ENCODE measurements at places on chromosomes 12 and 14.

DNA sequence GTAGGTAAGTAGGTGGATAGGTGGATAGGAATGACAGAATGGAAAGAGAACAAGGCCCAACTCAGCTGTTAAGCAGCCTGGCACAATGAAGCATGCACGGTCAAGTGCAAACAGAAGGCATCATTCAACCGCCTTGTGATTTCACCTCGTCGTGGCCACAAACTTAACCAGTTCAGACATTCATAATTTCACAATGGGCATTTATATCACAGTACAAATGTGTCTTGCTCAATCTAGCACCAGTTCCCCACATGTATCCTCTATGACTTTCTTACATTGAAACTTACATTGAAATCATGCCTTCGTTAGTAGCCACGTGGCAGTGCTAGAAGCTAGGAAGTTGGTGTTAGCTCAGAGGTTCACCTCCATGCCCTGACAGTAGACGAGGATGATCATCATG lies 207.5 kb downstream of the ETV6 start:
- no peak for DNase-seq

GRCh38 chr12:89567691-89568239 lies 41.9 kb upstream of the POC1B start:
- no peak for DNase-seq

GRCh38 chr12:41784957-41785356 lies 359.7 kb downstream of the GXYLT1 start:
- DNase-seq = no peak

DNA sequence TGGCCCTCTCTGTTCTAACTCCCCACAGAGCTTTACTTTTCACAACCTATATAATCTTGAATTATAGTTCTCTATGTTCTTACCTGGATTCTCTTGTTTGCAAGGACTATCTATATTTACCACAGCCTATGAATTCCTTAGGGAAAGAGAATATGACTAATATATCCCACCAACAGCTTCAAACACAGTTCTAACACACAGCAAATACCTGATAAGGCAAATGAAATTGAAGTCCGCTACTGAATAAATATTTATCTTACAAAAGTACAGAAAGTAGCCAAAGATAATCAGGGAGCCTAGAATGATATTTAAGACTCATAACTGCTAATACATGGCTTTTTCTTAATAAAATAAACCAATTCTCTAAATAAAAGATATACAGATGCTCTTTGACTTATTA lies 165.1 kb downstream of the C12orf42 start:
- DNase-seq = no peak

DNA sequence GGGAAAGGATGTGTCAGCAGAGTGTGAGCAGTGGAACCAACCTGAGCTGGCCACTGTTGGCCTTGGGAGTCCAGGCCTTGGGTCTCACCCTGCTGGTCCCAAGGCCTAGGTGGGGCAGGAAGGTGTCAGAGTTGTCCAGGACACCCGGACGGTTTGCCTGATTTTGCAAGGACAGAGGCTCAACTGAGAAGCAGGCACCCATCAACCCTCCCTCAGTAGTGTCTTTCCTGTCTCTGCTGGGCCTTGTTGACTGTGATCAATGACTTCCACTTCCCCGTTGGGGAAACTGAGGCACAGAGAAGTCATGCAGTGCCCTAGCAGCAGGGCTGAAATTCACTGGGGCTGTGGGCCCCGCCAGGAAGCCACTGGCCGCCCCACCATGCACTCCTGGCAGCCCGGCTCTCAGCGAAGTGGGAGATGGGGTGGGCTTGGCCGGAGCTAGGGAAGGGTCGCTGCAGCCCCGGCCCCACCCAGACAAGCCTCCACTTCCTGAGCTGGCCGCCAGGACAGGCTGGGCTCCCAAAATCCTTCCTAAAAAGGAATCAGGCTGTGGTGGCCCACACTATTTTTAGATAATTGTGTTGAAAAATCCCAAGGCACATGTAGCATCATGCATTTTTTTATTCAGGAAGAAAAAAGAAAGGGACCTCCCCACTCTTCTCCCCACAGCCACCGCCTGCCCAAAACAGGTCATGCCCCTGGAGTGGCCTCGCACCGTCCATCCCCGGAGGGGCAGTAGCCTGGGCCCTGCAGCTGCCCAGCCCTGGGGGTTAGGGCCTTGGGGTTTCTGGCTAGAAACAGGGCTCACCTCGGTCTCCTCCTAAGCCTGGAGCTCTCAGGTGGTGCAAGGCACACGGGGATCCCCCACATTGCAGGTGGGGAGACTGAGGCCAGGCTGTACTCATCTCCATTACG lies 127.4 kb downstream of the CALM1 start:
- DNase-seq = no peak

- DNase-seq = no peak
Measured at GRCh38 chr14:95677179-95677835, 8.9 kb upstream of the TCL1B start.

- DNase-seq = no peak
Measured at GRCh38 chr14:53767566-53767965, 189.1 kb downstream of the BMP4 start.

GRCh38 chr12:57138526-57139272 lies 8.7 kb downstream of the LRP1-AS start:
- no peak for DNase-seq

DNA sequence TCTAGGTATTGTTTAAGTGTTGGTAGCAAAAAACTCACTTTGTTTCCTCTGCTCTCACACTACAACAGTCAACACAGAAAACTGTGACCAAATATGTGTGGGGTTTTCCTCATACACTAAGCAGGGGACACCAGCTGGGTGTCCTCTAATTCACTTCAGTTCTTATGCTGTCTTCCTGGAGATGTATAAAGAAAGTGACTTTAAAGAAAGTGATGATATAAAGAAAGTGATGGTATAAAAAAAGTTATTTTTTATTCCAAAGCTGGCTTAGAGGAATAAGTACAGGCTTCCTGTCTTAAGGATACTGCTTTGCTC lies 31.4 kb downstream of the TDP1 start:
- DNase-seq = no peak

GRCh38 chr14:35046751-35047536 lies 872 bp downstream of the FAM177A1 start:
- DNase-seq = peak; percentile 47

GRCh38 chr12:76037130-76038103 lies 5.8 kb upstream of the PHLDA1 start:
- peak; percentile 22 for DNase-seq

GRCh38 chr12:99271071-99271470 lies 376.5 kb upstream of the GARIN6 start:
- DNase-seq = no peak

GRCh38 chr14:92958373-92959188 lies 35.6 kb downstream of the CHGA start:
- no peak for DNase-seq

GRCh38 chr14:55074662-55075061 lies 23.2 kb downstream of the MAPK1IP1L start:
- DNase-seq = no peak

DNA sequence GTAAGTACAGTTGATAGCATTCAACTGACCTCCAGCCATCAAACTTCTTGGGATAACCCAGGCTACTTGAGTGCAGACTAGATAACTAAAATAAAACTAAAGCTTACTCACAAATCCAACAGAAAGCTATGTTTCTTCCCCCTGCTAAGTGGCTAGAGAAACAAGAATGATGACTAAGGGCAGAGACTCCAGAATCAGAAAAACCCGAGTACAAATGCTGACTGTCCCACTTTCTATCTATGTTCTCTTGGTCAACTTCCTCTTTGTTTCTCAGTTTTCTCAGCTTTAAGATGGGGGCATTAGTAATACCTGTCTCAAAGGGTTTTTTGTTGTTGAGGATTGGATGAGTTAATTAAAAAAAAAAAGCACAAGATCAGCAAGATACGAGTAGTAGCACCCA lies 6.1 kb upstream of the NUAK1 start:
- no peak for DNase-seq

GRCh38 chr12:50186681-50187080 lies 19.5 kb upstream of the CERS5 start:
- no peak for DNase-seq

GRCh38 chr12:127304751-127305725 lies 961.9 kb upstream of the TMEM132C start:
- no peak for DNase-seq

DNA sequence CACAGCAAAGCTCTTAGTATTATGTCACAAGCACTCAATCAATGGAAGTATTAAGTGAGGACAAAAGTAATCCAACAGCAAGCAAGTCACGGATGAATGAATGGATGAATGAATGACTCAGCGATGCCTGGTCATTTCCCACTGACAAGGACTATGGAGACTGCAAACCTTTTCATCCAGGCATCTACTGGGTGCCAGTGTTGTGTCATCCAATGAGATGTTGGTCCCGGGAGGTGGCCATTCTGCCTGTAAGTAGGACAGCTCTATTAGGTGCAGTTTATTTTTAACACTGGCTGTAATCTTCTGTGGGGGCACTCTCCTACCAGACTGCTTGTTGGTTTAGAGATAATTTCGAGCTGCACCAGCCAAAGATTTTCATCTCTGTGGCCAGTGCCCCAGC lies 39.4 kb downstream of the STAB2 start:
- DNase-seq = no peak

DNA sequence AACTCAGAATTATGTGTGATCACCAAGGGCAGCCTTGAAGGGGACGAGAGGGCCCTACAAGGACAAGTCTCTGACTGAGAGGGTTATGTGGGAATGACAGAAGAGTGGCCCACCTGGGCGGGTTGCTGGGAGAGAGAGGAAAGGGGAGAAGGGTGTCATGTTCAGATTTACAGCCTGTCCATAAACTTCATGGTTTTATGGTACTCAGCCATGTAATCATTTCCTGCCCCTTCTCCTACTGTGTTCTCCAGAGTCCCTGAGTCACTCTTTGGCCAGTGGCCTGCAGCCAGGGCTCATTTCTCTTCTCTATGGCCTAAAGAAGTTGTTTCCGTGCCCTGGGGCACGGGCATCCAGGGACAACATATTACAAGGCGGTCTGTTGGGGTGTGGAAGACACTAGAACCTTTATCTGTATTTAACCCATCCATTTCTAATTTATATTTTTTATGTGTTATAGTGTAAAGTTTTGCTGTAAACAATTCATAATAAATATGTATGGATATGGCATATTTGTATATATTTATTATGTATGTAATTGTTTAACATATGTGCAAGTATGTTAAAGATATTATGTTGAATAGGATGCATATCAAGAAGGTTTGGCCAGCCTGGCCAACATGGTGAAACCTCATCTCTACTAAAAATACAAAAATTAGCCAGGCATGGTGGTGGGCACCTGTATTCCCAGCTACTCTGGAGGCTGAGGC lies 26.9 kb downstream of the DDX47 start:
- no peak for DNase-seq

DNA sequence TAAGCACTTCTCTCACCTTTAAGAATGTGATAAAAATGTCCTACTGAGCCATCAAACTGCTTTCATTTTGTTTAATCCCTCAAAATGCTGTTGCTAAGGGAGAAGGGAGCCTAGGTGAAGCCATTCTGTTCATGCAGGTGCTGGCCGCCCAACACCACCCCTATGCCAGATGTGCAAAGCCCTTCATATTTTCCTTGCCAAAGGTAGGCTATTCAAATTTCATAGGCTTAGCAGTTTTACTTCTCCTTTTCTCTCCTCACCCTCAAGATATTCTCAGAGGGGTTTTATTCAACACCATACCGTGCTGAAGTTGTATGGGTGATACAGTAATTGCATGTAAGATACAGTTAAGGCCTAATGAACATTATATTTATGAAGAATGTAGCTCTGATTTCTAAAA lies 461.7 kb downstream of the GXYLT1 start:
- no peak for DNase-seq

GRCh38 chr12:56599797-56600196 lies 30.3 kb downstream of the BAZ2A start:
- no peak for DNase-seq

DNA sequence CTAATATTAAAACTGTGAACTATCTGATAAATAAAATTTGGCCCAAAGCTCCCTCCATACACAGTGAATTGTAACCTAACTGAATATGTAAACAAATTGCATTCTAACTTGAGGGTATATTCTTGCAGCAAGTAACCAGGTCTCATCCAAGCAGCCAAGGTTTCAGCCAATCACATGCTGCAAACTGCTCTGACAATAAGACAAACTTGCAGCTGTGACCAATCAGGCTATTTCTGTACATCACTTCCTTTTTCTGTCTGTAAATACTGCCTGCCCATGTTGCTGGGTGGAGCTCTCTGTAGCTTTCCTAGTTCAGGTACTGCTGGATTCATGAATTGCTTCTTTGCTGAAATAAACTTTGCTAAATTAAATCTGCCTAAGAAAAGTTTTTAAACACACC lies 499.0 kb downstream of the GALC start:
- DNase-seq = no peak

DNA sequence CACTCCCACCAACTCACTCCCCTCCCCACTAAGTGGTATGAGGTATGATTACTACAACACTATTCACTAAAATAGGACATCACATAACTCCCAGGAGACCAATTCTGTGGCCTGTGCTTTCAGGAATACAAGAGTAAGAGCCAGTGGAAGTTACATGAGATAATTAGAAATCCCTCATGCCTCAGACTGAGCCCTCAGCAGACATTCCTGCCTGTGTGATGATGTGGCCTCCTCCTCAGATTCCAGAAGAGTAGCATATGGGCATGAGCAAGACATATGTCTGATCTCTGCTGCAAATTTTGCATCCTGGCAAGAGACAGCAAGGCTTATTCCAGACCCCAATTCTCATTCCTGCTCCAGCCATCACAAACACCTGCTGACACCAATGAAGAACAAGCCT lies 46.0 kb upstream of the BMP4 start:
- DNase-seq = no peak

- DNase-seq = no peak
Measured at GRCh38 chr14:44142006-44142405, 365.1 kb downstream of the FSCB start.

DNA sequence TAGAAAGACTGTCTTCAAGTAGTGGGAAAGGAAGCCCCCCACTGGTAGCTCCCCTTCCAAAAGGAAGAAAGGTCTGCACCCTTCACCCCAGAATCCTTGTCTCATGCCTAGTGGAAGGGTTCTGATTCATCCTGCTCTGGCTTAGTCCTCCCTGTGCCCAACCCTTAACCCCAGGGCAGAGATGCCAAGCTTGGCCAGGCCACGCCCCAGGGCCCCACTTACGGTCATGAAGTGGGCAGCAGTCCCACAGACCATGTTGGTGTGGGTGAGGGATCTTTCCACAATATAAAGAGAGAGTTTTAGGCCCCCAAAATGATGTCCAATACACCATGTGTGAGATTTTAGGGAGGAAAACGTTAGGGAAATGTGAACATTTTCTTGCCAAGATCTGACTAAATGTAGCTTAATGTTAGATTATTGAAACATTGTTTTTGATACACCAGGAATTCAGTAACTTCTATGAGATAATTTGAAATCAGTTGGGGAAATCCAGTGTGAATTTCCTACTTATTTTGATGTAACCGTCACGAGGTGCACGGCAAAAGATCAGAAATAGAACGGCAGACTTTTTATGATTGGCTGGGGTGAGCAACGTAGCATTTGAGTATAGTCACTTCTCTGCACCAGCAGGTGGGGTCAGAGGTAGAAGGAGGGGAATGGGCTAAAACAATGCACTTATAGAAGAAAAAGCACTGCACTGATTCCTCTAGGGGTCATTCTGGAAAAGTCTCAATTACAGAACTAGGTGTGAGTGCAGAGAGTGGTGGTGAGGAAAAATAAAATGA lies 8.2 kb upstream of the SSPN start:
- DNase-seq = no peak
